ENCODE measurements at places on chromosomes 2 and 18.

DNA sequence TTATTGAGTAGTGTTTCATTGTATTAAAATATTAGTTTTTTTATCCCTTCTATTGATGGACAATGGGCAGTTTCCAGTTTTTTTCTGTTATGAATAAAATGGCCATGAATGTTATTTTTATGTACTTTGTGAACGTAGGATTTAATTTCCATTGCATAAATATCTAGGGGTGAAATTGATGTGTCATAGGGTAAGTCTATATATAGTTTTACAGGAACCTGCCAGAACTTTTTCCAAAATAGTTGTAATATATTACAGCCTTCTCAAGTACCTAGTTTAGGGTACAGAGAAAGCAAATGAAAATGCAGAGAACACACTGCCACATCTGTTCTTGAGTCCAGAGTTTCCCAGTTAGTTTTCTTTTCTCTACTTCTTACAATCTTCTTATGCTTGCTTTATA is 378.6 kb downstream of the MEIS1 start:
- no peak for DNase-seq

GRCh38 chr2:112636605-112637288 is 9.0 kb upstream of the SLC20A1 start:
- no peak for DNase-seq

DNA sequence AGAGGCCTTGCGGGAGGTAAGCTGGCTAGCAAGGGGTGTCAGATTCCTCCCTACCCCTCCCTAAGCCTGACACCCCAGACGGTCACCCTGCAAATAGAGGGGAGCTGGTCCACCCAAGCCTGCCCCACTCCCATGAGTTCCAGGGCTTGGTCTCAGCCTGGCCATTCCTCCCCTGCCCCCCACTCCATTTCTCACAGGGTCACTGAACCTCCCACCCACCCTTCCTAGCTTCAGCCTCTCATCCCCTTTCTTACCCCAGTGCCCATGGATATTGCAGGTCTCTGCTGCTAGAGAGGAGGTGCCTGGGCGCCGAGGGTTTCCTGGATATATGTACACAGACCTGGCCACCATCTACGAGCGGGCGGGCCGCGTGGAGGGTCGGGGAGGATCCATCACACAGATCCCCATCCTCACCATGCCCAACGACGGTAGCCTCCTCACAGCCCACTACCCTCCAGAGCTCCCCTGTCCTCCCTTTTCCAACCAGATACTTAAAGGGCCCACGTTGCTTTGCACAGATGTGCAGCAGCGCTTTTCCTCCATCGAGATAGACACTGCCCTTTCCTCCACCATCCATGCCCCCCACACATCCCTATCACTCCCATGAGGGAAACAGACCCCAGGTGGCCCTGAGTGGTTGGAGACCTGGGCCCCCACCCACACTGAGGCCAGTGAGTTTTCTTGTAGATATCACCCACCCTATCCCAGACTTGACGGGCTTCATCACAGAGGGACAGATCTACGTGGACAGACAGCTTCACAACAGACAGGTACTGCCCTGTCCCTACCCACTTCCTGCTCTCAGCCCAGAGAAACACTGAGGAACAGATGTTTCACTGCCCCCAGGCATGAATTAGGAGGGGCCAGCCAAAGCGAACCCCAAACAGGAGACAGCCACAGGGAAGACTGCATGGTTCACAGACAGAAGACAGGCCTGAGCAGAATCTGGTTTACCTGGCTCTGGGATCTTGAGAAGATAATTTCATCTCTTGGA is 15.2 kb upstream of the ANKRD53 start:
- DNase-seq = no peak

DNA sequence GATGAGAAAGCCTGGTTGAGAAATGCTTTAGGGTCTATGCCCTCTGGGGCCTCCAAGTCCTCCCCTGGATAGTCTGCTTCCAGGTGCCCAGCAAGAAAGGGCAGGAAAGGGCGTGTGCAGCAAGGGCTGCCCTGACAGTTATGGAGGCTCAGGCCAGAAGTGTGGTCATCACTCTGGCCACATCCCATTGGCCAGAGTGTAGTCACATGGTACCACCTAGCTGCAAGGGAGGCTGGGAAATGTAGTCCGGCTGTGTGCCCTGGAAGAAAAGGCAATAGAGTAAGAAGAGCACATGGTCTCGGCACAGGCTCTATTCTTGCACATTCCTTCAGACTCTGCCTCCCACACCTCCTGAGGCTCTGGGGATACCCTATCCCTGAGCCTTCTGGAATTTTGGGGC is 35.7 kb downstream of the ODC1 start:
- DNase-seq = no peak

- DNase-seq = no peak
Observed at GRCh38 chr18:56083097-56083521, 495.1 kb upstream of the TCF4 start.

- no peak for DNase-seq
Observed at GRCh38 chr2:191265311-191266170, 20.3 kb downstream of the MYO1B start.

- DNase-seq = no peak
Observed at GRCh38 chr18:74994502-74995418, 214.2 kb downstream of the PTGR3 start.

DNA sequence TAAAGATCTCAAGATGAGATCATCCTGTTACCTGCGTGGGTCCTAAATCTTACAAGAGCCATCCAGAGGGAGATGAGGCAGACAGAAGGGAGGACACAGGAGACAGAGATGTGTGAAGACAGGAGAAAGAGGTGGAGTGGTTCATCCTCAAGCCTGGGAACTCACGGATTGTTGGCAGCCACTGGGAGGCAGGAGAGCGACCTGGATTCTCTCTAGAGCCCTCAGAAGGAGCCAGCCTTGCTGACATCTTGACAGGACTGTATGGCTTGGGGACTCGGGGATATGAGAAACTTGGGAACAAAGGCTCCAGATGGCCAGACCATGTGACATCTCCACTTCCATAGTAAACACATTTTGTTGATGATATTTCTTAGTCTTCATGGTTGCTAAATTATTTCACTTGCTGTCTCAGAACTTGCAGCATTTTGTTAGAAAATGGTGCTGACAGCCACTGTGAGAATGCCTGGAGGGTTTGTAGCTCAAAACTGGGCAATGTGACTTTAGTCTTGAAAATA is 57.8 kb upstream of the MC2R start:
- no peak for DNase-seq

DNA sequence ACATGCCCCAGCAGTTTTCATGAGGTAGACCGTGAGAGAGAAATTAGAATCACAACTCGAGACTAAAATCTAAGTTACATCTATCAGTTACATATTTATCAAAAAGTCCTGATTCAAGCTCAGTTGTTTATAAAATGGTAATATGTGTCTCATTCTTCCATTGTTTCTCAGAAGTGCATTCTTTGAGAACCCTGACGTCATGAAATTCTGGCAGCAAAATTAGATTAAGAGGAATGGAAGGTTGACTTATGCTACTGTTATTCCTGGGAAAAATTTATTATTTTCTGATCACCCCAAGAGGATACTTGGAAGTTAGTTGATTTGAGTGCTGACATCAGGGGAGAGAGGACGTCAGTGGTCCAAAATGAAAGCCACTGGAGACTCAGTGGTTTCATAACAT is 1864.8 kb upstream of the LRRTM1 start:
- DNase-seq = no peak

GRCh38 chr2:217415316-217415715 is 555.5 kb upstream of the TNP1 start:
- no peak for DNase-seq

- DNase-seq = no peak
Observed at GRCh38 chr2:180573951-180574350, 406.5 kb upstream of the UBE2E3 start.

DNA sequence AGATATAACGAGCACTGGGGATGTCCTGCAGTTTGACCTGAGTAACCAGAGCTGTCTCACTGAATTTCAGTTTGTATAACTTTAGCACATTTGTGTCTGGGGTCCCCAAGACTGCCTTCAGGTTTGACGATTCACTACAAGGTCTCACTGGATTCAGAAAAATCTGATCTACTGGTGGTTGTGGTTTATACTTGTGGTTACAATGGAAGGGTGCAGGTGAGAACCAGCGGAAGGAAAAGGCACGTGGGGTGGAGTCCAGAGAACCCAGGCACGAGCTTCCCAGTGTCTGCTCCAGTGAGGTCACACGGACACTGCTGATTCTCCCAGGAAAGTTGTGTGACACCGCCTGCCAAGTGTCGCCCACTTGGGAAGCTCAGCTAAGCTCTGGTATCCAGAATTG is 126.0 kb downstream of the ZNF236 start:
- no peak for DNase-seq

GRCh38 chr2:117085256-117085655 is 729.2 kb upstream of the DDX18 start:
- no peak for DNase-seq

DNA sequence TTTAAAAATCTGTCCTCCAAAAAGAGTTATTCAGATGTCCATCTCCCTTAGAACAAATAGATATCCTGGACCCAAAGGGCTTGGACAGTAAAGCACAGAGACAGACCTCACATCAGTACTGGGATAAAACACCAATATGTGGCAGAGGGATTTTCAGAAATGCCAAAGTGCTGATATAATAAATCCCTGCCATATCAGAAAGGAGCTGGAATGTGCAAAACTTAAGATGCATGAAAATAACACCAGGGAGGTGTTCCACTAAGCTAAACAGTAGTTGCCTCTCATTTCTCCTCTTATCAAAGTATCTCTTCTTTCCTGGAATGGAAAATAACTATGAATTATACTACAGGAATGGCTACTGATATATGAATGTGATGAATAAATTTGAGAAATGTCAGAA is 13.2 kb downstream of the USP40 start:
- no peak for DNase-seq

DNA sequence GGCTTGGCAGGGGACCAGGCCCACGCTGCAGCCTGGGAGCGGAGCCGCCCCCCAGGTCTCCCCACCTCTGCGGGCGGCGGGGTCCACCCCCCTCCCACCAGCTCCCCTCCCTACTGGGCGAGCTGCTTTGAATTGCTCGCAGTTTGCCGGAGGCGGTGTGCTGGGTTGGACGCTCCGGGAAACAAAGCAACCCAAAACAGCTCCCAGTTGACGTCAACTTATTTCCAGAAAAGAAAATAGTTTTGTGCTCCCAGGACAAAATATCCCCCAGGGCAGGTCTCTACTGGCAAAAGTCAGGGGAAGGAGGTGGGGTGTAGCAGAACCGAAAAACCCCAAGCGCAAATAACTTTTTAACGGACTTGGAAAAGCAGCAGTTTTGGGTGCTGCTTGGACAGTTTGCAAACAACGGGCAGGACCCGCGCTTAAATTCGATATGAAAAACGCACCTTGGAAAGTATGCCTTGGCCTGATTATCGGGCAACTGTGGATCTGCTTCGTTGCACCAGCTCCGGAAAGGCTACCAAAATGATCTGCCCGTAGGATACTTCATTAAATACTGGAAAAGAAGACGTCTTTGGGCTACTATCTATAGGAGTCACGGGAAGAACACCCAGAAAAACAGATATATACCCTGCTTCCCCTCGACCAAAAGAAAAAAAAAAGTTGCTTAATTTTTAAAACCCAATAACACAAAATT is 2.8 kb upstream of the KCTD1 start:
- DNase-seq = no peak

GRCh38 chr2:209600341-209601171 is 171.1 kb upstream of the UNC80 start:
- no peak for DNase-seq

GRCh38 chr2:99485824-99486223 is 4.0 kb downstream of the REV1 start:
- DNase-seq = no peak

- no peak for DNase-seq
Observed at GRCh38 chr2:43220229-43220751, 6.1 kb downstream of the ZFP36L2 start.

DNA sequence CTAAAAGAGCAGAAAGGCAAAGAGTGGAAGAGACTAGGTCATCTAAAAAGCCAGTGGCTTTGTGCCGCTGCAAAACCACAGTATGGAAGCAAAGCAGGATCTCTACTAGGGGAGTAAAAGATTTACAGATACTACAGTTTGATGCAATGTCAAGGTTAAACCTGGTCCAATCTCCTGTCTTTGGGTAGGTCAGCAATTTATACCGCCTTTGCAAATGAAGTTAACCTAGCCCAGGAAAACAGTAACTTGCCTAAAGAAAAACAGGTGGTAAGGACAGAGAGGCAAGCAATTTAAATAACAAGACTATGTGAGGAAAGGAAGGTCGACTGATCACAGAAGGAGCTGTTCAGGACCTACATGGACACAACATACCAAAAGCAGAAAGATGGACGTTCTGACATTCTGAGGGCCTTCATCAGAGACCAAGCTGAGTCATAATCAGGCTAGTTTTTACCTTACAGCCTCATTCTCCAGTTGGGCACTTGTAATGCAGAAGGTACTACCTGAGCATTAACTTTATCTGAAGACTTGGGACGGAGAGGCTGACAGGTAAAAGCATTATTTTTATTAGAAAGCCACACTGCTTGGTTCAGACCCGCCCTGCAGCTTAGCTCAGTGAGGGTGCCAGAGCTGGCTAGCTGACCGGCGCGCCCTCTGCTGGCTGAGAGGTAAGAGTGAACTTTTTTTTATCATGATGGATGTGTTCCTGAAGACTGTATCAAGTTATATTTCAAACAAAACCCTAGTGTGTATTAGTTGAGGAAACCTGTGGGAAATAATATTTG is 15.9 kb downstream of the CDKL4 start:
- DNase-seq = peak; percentile 73

GRCh38 chr2:38251940-38252339 is 125.1 kb downstream of the ATL2 start:
- no peak for DNase-seq

DNA sequence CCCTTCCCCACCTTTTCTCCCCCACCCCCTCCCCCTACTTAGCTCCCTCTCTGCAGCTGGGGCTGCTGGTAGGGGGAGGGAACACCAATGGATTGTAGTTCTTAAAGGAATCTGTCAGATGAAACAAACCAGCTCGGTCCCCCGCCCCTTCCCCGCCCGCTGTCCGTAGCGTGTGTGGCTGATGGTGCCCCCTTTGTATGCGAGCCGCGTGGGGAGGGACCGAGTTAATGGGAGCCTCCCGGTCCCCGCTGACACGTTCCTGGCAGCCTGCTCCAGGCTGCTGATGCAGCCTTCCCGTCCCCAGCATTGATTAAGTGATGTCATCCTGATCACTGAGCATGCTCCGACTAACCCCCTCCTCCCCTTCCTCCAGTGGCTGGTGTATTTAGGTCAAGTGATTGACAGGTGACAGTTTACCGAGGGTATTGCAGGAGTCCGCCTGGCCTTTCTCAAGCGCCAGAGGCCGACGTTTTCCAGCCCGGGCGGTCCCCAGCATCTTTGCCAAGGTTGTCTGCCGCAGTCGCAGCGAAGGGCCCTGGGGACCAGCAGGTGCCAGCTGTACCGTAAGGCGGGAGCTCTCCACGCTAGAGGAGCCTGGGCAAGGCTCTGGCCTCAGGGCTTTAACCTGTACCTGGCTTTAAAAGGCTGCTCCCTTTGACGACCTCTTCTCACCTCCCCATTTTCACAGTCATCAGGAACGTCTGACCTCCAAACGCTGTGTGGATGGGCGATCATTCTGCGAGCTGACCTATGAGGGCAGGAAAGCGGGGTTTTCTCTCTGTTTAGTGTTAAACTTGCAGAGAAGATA is 1.8 kb downstream of the KIF5C start:
- peak; percentile 8 for DNase-seq

Data from stimulated activated CD8-positive, alpha-beta memory T cell treated with anti-CD3 and anti-CD28 coated beads, Interleukin-4, amount 100 ng/mL, for 1 hour (primary cell).